ENCODE measurements at places on chromosomes 3 and 15. TPM values are rescaled to one million over a fixed set of nuclear protein-coding genes. Genes with fewer than 3 reads are reported as not detected.
A peak's percentile ranks its signal among the peaks of the same experiment; 100 is the strongest.

DNA sequence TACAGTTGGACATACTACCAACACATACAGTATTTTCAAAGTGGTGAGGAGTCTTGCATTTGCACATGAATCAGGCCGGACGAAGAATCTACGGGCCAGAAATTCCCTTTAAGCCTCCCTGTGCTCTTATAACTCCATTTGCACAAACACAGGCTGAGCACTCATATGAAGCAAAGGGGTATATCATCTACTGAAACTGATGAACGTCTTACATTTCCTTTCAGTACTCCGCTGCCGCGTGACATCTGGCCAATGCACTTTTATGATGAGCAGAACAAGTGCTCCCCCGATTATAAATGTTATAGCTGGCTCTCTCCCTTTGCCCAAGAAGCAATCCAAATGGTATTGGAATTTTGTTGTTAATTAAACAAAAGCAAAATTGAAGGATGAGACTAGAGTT, 110.3 kb upstream of the ICE2 start:
- DNase-seq: no peak

DNA sequence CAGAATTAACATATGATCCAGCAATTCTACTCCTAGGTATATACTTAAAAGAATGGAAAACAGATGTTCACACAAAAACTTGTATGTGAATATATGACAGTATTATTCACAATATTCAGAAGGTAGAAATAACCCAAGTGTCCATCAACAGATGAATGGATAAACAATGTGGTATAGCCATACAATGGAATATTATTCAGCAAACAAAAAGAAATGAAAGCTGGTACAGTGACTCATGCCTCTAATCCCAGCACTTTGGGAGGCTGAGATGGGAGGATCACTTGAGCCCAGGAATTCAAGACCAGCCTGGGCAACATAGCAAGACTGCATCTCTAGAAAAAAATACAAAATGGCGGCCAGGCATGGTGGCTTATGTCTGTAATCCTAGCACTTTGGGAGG, 129.4 kb downstream of the RBPMS2 start:
- DNase-seq: no peak

DNA sequence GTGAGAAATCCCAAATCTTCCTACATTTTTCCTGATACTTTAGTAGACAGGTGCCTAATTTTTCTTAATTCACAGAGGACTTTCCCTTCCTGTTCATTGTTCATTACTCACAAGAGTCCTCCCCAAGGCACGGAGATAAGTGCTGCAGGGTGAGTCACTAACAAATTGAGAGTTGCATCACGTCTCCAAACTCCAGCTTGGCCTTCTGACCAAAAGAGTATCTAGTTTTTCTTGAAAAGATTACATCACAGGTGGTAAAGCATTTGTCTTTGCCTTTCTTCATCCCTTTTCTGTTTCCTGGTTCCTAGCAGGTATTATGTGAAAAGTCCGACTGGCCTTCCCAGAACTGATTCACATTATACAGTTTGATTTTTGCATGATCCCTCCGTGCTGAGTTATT, 24.9 kb upstream of the RASGRP1 start:
- DNase-seq: peak; percentile 39

DNA sequence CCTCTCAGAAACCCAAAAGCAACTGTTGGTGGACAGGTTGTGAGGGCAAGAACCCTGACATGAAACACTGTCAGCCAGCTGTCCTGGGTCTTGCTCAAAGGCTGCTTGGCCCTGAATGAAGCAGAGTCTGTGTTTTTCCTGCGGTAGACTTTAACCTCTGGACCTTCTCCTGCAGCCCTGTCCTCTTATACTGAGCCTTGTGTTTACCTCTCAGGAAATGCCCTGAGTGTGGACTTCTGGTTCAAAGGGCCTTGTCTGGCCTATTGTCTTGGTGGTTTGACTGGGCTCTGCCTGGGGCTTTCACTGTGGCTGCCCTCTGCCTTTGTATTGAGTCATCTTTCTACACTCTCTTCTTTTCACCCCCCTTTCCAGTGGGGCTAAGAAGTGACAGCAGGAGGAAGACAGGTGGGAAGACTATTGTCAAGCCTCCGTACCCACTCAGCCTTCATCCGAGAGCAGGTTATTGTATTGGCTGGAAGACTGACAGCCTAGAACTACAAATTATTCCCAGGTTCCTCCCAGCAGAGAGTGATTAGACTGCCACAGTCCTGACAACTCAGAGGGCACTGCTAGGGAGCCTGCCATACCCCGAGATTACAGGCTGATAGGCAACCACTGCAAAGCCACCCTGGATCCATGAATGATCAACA, 3.5 kb downstream of the SEC13 start:
- DNase-seq: no peak

DNA sequence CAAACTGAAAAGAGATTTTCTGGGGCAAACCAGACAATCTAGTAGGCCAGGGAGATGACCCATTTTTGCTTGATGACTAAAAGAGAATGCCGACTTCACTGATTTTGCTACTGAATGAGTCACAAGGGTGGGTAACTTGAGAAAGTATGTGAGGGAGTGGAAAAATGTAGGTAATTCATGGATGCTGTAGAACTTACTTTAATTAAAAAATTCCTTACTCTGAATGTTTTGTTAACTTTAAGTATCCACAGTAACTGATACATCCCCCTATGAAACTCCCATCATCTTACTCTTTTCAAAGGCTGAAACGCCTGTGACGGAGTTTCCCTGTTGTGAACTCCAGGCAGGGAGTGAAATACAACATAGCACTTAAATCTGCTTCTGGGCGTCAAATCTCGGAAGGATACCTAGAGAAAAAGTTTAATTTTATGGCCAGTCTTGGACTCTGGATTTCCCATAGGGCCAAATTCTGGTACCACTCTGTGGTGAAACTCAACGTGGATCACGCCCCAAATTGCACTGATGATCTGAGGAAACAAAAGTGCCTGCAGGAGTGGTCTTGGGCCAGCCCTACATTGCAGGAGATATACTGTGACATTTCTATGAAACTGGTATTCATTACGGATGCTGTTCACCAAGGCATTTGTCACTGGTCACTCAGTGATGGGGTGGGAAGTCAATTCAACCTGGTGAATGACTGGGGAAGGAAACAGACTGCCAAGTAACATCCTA, 24.0 kb downstream of the GOLIM4 start:
- no peak for DNase-seq

GRCh38 chr15:55124616-55125015, 72.1 kb downstream of the RSL24D1 start:
- no peak for DNase-seq

- no peak for DNase-seq
Observed at GRCh38 chr3:59450437-59450836, 400.6 kb upstream of the CFAP20DC start.

DNA sequence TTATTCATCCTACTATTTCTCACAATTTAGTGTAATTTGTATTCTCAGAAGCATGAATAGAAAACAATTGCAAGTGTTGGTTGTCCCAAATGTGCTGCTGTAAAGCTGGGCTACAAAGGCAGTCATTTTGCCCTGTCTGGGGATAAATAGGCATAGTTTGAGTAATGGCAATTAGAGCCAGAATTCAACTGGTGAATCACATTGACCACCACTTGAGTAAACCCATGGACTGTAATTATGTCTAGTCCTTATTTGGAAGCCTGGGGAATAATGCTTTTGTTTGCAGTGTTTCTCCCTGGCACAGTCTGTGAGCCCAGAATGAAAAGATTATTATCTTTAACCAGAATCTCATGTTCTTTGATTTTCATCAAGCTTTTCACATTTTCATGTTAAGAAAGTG, 30.5 kb upstream of the CHL1 start:
- no peak for DNase-seq

DNA sequence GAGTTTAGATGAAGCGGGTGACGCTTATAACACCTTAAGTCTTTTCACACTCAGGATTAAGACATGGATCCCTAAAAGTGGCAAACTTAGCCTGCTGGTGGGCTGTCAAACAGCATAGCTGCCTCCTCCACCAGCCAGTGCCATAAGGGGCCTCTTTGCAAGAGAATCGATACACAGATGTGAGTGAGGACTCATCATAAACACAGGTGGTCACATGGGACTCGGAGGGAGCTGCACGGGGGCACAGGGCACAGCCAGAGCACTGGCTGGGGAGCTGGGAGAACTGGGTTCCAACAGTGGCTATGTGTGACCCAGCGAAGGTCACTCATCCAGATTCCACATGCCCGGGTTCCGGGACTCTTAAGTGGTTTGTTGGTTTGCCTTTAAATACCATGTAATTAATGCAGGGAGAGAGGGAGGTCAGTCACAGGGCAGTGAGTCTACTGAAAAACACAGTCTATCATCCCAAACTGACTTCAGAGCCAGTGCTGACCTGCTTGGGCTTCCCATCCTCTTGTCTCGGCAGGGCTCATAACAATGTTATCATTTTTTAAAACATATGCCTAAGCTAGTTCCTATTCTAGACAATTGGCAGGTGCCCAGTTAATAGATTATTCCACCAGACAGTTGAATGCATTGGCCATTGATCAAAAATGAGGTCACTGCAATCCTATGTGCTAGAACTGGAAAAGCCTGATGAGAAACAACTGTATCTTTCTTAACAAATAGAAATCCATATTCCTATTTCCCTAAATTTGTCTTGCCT, 51.8 kb downstream of the SLC12A8 start:
- no peak for DNase-seq

DNA sequence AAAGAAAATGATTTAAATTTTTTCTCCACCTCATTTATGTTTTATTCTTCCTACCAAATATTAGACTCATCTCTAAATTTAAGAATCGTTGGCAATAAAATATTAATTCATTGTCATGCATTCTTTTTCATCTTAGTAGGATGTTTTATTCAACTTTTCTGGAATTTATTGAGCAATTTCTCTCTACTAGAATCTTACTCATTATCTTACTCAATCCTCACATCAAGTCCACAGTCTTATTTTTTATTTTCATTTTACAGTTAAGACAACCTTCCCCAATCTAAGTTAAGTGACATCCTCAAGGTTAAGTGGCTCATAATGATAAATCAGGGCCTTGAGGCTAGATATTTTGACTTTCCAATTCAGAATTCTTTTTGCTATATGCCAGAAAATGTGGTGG, 15.9 kb upstream of the ALDH1A2 start:
- no peak for DNase-seq

DNA sequence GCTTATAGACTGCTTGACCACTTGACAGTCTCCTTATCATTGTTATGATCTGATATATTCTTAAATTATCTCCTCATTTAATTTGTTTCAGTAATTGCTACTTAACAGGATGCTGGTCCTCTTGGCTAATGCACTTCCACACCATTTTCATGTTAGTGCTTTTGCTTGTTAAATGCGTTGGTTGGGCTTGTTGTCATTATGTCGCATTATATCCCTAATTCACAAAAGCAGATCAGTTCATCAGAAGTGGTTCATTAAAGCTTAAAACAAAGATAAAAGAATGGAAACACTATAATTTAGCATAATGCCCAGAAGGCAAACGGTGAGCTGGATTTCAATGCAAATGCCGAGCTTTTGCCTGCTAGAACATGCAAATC, 17.1 kb upstream of the EHHADH start:
- no peak for DNase-seq

DNA sequence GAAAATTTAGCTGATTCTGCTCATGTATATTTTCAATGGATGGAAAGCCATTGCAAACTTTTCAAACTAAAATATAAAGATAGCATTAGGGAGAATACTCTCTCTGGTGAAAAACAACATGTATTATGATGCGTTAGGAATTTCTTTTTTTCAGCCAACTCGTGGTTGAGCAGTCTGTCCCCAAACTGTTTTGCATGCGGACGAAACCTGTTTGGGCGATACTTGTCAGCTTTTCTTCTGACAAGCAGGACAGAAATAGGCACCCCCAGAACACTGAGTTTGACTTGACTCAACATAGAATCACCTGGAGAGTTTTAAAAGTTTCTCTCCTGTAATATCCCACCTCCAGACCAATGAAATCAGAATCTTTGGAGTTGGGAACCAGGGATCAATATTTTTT, 417.5 kb upstream of the TPRG1 start:
- no peak for DNase-seq

GRCh38 chr3:142929109-142929508, 34.4 kb downstream of the PAQR9 start:
- DNase-seq: no peak

- no peak for DNase-seq
Observed at GRCh38 chr15:60674704-60675395, 195.9 kb upstream of the ICE2 start.

- no peak for DNase-seq
Observed at GRCh38 chr3:119305286-119305685, 11.1 kb downstream of the ARHGAP31 start.

DNA sequence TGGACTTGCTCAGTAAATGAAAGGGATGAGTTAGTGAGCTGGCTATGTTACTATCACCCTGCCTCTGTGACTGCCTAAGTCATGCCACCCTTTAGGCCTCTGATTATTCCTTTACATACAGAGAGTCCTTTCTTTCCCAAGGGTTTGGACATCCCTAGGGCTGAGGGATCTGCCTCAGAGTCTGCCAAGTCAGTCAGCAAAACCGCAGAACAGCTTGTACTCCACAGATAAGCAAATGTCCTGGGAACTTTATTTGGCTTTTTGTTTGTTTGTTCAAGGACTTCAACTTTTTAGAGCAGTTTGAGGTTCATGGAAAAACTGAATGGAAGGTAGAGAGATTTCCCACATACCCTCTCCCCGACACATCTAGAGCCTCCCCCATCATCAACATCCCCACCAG, 82.6 kb upstream of the TRIM42 start:
- DNase-seq: no peak

DNA sequence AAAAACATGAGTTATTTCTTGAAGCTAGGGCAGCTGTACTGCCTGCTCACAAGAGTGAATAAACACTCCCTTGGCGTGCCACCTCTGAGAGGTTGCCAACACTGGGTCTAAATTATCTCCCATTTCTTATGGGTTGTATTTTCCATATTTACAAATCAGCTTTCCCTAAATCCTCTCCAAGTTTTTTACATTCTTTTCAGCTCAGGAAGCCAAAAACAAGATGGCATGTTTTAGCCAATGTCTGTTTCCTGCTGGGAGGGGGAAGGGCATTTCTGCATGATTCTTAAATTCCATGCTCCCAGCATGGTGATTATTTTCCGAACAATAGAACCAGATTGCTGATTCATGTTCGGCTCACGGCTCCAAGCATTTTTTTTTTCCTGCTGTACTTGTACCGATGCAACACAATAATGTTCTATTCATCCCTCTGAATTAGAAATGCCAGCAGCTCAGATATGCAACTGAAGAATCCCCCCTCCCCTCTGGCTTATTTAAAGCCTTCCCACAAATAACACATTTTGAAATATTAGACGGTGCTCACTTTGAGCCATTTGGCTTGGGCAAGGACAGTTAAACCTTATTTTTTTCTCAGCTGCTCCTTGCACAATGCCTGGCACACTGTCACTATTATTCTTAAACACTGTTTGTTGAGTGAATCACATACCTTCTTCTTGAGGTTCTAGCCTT, 252.5 kb downstream of the THRB start:
- DNase-seq: no peak

SLC27A2 gene
- 0.96 TPM for total RNA-seq

MAPK6 gene
- total RNA-seq: 32.2 TPM

CAMK2N2 gene
- total RNA-seq: not detected

All from breast epithelium (tissue), 4 donors.